ENCODE measurements at places on chromosomes 11 and 22.

DNA sequence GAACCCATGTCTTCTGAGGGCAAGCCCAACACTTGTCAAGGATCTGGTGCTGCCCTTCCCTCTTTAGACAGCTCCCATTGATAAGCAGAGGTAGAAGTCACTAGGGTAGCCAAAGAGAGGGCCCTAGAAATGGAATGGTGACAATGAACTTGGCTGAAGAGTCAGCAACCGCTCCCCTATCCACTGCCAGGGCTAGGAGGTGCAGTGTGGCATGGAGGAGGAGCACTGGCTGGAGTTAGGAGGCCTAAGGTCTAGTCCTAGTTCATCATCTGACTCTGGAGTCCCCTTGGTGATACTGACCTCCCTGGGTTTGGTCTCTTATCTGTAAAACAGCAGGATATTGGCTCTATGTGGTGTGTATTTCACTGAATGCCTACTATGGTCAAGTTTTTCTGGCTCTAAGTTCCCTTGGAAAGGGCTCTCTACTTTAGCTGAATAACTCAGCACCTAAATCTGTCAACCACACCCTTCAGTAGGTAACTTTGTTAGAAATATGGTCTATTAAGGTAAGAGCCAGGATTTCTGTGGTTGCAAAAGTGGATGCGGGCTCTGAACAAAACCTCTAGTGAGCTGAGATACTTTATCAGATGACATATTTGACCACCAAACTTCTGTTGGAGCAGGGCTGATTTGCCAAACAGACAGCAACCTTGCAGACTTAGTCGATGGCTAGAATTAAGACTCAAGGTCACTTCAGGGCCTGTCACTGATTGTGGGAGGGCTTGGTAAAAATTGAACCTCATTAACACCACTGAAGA lies 10.5 kb downstream of the TIMP3 start:
- ATAC-seq = no peak

GRCh38 chr11:81658722-81659121 lies 1074.9 kb downstream of the FAM181B start:
- ATAC-seq = peak; percentile 25

DNA sequence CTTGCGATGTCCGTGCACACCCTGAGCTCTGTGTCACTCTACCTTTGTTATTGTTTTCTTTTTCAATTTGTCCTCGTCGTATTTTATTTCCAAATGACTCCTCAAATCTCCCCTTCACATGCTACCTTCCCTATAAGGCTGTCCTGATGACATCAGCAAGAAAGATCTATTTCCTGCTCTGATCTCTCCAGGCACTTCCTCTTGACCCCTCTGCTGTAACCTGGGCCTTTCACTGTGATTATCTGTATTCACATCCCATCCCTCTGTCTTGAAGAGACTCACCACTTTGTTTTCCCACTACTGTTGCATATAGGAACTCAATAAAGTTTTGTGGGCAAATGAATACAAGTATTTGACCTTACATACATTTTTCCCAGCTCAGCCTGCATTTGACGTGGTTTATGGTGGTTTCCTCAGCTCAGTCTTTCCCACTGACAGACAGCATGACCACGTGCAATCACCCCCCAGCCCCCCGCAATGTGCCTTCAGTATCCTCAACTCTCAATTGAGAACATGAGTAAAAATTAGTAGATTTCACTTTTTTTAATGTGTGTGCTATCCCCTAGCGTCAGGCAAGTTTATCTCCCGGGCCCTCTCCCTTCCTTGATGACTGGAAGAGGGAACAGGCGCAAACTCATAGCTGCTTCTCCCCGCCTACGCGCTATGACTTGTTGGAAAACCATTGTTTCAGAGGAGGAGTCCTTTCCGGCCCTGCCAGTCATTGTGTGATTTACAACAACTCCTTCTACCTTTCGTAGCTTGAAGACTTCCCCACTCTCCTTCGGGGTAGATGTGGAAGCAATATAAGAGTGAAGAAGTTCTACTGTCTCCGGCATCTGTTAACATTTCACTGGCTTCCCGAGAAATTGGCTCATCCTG lies 498.5 kb downstream of the NTM start:
- ATAC-seq = no peak

DNA sequence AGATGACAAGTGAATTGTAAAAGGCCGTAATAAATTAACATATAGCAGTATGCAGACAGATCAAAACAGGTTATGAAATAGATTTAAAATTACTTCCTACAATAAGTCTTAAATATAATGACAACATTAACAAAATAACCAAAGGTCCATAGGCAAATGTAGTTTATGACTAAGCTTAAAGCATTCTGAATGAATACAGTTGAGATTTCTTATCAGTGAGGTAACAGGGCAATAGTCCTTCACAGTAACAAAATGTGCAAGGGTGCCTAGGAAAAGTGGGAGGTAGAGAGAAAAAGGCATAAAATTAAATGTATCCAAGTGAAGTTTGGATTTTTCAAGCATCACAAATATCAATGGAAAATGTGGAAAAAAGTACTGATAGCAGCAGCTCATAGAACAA lies 20.9 kb upstream of the P4HA3 start:
- ATAC-seq = no peak

GRCh38 chr11:71410363-71410966 lies 37.7 kb downstream of the DHCR7 start:
- no peak for ATAC-seq

- ATAC-seq = no peak
Measured at GRCh38 chr11:16291729-16292128, 64.6 kb downstream of the SOX6 start.

DNA sequence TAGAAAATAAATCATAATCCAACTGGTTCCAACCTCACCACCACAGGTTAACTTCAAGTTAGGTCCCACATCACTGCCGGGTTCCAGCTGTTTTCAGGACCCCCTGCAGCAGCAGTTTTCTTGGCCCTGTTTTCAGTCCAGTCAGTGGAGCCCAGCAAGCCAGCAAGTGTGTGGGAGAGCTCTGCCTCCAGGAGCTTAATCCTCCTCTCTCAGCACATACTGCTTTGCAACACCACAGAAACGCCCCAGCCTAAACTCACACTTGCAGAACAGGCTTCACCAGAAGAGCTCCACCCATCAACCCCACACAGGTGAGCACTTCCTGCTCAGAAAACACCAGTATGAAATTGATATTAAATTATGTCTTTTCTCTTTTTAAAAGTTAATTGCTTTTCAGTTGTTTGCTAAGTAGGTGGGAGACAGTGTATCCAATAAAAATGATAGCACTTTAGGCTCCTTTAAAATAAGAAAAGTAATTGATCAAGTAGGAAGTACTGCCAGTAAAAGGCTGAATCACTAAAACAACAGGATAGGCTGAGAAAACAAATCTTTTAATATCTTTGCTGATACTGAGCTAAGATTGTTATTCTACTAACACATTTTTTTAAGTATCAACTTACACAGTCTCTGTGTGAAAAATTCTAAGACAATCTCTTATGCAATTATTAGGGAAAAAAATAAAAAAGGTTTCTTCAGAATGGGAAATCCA lies 81.5 kb upstream of the TP53AIP1 start:
- peak; percentile 100 for ATAC-seq

DNA sequence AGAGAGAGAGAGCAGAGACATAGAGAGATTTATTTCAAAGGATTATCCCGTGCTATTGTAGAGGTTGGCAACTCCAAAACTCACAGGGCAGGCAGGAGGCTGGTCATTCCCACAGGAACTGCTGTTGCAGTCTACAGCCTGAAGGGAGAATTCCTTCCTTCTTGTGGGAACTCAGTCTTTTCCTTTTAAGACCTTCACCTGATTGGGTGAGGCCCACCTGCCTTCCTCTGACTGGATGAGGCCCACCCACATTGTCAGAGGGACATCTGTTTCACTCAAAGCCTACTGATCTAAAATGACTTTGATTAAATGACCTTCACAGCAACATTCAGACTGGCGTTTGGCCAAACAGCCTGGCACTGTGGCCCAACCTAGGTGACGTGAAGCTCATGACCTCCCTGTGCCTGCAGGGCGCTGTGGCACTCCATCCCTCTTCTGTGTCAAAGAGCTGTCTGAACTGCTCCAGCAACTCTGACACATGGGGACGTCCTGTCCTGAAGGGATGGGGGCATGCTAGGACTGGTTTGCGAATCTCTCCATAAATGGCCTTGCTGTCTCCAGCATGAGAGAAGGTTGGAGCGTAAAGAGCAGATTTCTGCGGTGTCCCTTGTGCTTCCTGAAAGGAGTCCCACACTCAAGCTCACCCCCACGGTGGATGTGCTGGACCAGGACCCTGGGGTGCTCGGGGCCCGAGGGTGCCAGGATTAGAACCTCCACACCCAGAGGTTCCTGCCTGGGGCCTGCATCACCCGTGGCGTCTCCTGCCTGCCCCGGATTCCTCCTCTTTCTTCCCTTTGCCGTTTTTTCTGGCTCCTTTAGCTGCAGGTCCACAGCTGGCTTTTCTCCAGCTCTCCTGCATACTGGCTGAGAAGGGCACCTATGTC lies 20.7 kb downstream of the KRTAP5-5 start:
- peak; percentile 77 for ATAC-seq

- ATAC-seq = no peak
Measured at GRCh38 chr11:71153005-71153390, 99.4 kb downstream of the SHANK2 start.

GRCh38 chr22:49718396-49718795 lies 109.3 kb downstream of the BRD1 start:
- ATAC-seq = no peak

DNA sequence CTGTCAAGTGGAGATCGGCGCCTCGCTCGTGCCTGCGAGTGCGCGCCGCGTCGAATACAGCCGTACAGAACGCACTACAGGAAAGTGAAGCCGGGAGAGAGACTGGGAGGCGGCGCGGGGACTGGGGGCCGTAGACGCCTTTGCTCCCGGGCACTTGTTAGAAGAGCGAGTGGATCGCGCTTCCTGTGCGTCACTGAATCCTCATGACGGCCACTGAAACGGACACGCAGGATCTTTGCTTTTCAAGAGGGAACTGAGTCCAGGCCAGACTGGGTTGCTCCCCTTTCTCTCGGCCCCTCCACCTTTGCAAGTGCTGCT lies 314 bp downstream of the RIC8A start:
- no peak for ATAC-seq

GRCh38 chr22:32617271-32617670 lies 142.7 kb downstream of the FBXO7 start:
- no peak for ATAC-seq

DNA sequence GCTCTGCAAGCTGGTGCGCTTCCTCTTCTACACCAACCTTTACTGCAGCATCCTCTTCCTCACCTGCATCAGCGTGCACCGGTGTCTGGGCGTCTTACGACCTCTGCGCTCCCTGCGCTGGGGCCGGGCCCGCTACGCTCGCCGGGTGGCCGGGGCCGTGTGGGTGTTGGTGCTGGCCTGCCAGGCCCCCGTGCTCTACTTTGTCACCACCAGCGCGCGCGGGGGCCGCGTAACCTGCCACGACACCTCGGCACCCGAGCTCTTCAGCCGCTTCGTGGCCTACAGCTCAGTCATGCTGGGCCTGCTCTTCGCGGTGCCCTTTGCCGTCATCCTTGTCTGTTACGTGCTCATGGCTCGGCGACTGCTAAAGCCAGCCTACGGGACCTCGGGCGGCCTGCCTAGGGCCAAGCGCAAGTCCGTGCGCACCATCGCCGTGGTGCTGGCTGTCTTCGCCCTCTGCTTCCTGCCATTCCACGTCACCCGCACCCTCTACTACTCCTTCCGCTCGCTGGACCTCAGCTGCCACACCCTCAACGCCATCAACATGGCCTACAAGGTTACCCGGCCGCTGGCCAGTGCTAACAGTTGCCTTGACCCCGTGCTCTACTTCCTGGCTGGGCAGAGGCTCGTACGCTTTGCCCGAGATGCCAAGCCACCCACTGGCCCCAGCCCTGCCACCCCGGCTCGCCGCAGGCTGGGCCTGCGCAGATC lies 16.5 kb downstream of the P2RY2 start:
- no peak for ATAC-seq

DNA sequence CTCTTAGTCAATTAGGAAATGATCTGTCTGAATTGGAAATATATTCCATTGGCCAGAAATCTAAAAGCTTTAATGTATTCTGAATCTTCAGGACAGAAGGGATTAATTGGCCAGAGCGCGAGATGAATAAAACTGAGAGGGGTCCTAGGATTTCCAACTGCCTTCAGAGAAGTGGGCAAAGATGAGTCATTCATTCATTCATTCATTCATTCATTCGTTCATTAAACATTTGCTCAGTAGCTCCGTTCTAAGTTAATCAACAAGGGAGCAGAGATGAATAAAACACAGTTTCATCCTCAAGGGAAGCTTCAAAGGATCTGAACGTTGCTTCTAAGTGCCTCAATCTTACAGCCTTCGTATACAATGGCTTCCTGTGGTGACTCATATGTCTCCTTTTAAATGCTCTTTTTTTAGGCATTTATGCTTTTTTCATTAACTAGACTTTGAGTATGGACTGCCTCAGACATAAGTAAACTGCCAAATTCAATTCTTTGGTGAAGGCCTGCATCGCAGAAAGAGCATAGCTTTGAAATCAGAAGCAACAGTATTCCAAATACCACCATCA lies 537.4 kb upstream of the CCDC90B start:
- no peak for ATAC-seq

DNA sequence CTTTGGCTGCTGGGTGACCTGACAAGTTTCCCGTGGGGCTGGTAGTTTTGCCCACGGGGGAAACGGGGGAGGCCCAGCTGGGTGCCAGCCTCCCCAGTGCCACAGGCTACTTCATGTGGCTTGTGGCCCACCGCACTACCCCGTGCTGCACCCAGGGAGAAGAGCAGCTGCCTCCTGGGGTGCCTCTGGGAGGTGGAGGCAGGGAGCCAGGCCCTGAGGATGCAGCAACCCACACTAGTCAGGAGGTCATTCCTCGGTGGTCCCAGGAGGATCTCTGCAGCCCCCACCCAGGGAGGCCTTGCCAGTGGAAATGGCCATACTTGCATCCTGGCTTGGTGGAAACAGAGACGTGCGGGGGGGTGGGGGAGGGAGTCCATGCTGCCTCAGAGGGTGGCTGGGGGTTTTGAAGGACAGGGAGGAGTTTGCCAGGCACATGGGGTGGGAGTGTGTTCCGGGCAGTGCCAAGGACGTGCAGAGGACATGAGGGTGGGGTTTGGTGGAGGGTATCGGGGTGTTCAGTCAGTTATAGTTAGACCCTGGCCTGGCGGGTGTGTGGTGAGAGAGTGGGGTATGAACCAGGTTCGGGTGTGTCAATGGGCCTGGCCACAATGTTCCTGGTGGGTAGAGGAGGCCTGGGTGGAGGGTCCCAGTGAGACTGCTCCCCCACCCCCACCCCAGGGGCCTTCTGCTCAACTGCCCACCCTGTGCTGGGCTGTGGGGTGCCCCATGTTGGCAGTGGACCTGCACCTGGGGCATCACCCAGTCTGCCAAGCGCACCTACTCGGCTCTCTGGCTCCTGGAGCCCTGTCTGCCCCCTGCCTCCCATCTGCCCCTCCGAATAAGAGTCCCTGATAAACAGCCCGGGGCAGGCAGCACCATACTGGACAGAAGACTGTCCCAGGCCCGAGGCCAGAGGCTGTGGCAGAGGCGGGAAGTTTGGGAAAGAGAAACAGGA lies 3.8 kb downstream of the PIM3 start:
- ATAC-seq = no peak

DNA sequence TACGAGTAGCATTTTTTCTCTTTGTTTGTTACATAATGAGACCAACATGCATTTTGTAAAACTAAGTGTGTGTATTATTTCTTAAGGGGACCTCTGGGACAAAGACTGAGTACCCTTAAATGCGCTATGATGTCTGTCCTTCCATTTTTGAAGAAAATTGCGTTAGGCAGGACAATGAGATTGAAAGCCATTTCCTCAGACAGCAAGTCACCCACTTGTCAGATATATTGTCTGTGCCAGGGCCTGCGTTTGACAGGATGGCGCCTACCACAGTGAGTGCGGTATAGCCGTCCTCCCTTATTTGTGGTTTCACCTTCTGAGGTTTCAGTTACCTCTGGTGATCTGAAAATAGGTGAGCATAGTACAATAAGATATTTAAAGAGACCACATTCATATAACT lies 2.2 kb downstream of the AP2A2 start:
- no peak for ATAC-seq
